ENCODE measurements at places on chromosomes 16 and 17. TPM values are rescaled to one million over a fixed set of nuclear protein-coding genes. Genes with fewer than 3 reads are reported as not detected.

- no peak for DNase-seq
Measured at GRCh38 chr17:79948945-79949655, 86.6 kb downstream of the TBC1D16 start.

DNA sequence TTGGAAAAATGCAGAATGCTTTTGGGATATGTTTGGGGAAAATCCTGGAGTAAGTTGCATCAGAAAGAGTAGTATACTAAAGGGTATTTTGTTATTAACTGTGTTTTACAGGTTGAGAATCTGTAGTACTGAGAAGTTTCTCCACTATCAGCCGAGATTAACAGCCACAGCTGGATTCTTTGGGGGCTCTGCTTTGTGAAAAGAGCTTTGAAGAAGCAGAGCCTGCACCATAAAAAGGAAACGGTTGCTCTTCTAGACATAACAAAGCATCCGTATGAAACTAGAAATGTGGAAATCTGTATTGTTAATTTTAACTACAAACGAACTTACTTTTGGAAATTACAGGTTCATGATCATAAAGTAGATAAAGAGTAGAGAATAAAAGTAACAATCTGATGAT lies 5.3 kb downstream of the NLK start:
- DNase-seq = no peak

DNA sequence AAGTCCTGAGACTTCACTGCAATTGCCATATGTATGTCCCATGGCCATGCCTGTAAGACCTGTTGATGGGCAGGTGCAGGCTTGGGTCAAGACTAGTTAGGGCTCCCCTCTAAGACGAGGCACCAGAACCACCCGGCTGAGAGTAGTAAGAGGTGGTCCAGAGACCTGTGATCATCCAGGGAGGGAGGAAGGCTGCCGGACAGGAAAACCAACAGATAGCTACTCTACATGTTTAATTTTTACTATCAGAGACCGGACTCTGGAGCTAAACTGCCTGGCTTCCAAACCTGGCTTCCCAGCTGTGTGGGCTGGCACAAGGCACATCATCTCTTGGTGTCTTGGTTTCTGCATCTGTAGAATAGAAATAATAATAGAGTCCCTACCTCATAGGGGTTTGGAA lies 73.0 kb downstream of the ERCC4 start:
- no peak for DNase-seq

GRCh38 chr17:47700471-47701449 lies 6.8 kb downstream of the TBKBP1 start:
- no peak for DNase-seq

GRCh38 chr17:32786169-32786568 lies 90.8 kb downstream of the MYO1D start:
- no peak for DNase-seq

DNA sequence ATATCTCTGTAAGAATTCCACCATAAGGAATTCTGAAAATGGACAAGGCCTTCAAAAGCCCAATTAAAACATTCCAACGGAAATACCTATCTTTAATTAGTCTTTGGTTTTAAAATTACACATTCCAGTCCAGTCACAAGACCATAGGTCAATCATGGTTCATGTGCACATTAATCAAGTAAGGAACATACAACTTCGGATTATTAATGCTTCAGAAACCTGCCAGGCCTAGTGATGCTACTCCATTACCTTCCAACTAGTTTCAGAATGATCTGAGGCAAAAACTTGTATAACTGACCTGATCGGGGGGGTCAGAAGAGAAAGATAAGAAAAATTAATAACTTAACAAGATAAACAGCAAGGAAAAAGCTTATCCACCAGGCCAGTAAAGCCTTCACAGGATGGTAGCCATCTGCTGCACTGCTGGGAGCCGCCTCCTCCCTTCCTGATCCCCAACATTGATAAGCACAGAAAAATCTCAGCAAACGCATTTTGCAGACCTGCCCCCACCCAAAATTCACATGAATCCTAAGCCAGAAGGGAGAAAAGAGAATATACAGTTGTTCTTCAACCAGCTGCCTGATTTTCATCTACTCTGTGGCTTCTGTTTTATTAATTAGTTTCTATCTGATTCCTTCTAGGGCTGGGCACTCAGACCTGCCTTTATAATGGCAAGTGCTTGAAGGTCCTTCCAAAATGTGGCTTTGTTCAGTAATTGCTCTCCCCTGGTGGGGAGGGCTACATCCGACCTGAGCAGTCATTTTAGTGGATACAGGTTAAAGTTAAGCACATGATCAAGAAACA lies 6.0 kb downstream of the SDR42E1 start:
- DNase-seq = no peak

GRCh38 chr17:50314456-50315011 lies 31.4 kb upstream of the XYLT2 start:
- DNase-seq = no peak

DNA sequence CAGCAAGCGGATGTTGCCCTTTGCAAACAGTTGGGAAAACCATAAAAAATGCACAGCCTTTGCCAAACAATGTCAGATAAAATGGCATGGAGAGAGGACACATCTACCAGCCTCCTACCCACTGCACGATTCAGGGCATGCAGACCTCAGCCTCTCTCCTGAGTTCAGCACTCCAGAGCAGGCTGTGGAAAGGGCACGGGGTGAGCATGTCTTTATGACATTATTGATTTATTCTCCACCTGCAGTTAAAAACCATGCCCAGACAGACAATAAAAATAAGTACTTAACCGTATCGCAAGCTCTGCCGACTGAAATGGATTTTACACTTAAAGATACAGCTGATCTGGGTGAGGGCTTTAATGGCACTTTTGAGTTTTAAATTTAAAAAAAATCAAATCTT lies 127.1 kb downstream of the MAF start:
- DNase-seq = no peak

DNA sequence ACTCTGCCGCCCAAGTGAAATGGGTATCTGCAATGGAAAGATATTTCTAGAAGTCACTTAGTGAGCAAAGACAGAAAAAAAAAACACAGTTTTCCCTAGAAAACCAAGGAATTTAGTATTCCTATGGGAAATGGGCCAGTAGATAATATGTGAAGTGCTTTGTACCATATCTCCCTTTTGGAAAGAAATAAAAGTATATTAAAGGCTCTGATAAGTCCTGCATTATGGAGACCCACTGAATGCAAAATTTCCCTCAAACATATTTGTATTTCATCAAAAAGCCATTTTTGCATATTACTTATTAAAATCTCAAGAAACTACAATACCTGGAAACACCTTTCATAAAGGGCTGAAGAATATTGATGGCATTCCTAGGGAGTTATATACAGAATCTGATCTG lies 51.6 kb upstream of the DYNLRB2 start:
- DNase-seq = no peak

- DNase-seq = no peak
Measured at GRCh38 chr16:4915226-4915761, 21.7 kb downstream of the PPL start.

- peak; percentile 83 for DNase-seq
Measured at GRCh38 chr17:74430706-74431567, 951 bp upstream of the GPRC5C start.

PRSS27 gene
- not detected for total RNA-seq

PTX4 gene
- not detected for total RNA-seq

RCVRN gene
- total RNA-seq = 0.66 TPM

PRR35 gene
- not detected for total RNA-seq

CPHXL2 gene
- not detected for total RNA-seq

GP1BA gene
- total RNA-seq = not detected

PRM1 gene
- not detected for total RNA-seq

KRT40 gene
- total RNA-seq = 0.29 TPM
